ENCODE measurements at places on chromosomes 3 and 15. TPM values are rescaled to one million over a fixed set of nuclear protein-coding genes. Genes with fewer than 3 reads are reported as not detected.

The CCR3 gene
- total RNA-seq, result 2.4 TPM

The CD200R1 gene
- 22.9 TPM for total RNA-seq

The NCEH1 gene
- 3.5 TPM for total RNA-seq

The FMN1 gene
- total RNA-seq, result 32.2 TPM

The RTP1 gene
- total RNA-seq, result not detected

The ALAS1 gene
- 30.2 TPM for total RNA-seq

The COLQ gene
- 3.7 TPM for total RNA-seq

The TM6SF1 gene
- 9.0 TPM for total RNA-seq

The PLA2G4D gene
- total RNA-seq, result not detected

The NTRK3 gene
- not detected for total RNA-seq

The CCR2 gene
- 0.41 TPM for total RNA-seq

The ARPP21 gene
- total RNA-seq, result not detected

The DHX30 gene
- total RNA-seq, result 92.7 TPM

The ZBED2 gene
- total RNA-seq, result 0.27 TPM

The SLC15A2 gene
- total RNA-seq, result 6.8 TPM

The RARB gene
- not detected for total RNA-seq

The CCR9 gene
- total RNA-seq, result 0.66 TPM

The OR4F15 gene
- not detected for total RNA-seq

The PIGZ gene
- total RNA-seq, result 2.7 TPM

The TRH gene
- total RNA-seq, result not detected

The SLC12A1 gene
- not detected for total RNA-seq

The OXNAD1 gene
- 83.3 TPM for total RNA-seq

The GOLGA6L10 gene
- 1.0 TPM for total RNA-seq

The GOLGA8S gene
- 0.44 TPM for total RNA-seq

The SH3GL3 gene
- not detected for total RNA-seq

The TMCO5A gene
- total RNA-seq, result not detected

The CSPG4 gene
- not detected for total RNA-seq

The CCR4 gene
- total RNA-seq, result 2.4 TPM

The PPP1R14D gene
- not detected for total RNA-seq

The GABRA5 gene
- not detected for total RNA-seq

The PARP15 gene
- total RNA-seq, result 44.8 TPM

The ZNF619 gene
- total RNA-seq, result 5.0 TPM

The RPL14 gene
- 3,746 TPM for total RNA-seq

The PDHB gene
- 59.2 TPM for total RNA-seq

The WDR82 gene
- total RNA-seq, result 160 TPM

The PRR20G gene
- total RNA-seq, result not detected

The LINGO1 gene
- total RNA-seq, result not detected

The ARL6 gene
- 3.0 TPM for total RNA-seq

The CNTN3 gene
- not detected for total RNA-seq

The EPHB3 gene
- 0.32 TPM for total RNA-seq

The GRK7 gene
- 0.15 TPM for total RNA-seq

The CPN2 gene
- not detected for total RNA-seq

The CFAP91 gene
- not detected for total RNA-seq

The GRIP2 gene
- total RNA-seq, result not detected

The AADACL2 gene
- total RNA-seq, result not detected

The LRRC34 gene
- total RNA-seq, result 0.30 TPM

The SMCO1 gene
- not detected for total RNA-seq

The RPP25 gene
- total RNA-seq, result 3.5 TPM

The PSTPIP1 gene
- total RNA-seq, result 189 TPM

The CNTN6 gene
- not detected for total RNA-seq

The CRABP1 gene
- not detected for total RNA-seq
